Temporal lobe (tissue), 4 donors: ENCODE measurements at places on chromosomes 6 and 20. TPM values are rescaled to one million over a fixed set of nuclear protein-coding genes. Genes with fewer than 3 reads are reported as not detected.

Gene ENPP4
- total RNA-seq: 22.1 TPM

Gene PNLDC1
- not detected for total RNA-seq

Gene EDN3
- total RNA-seq: 2.2 TPM

Gene TREML2
- total RNA-seq: under 0.01 TPM

Gene TBX18
- total RNA-seq: 5.4 TPM

Gene PHACTR3
- total RNA-seq: 31.0 TPM
